Pulmonary artery endothelial cell (primary cell): ENCODE measurements at places on chromosomes 11 and 22. TPM values are rescaled to one million over a fixed set of nuclear protein-coding genes. Genes with fewer than 3 reads are reported as not detected.

The FAM227A gene
- 0.46 and 0.71 TPM in 2 replicates for total RNA-seq

The HBB gene
- total RNA-seq = not detected in 2 replicates

The EXPH5 gene
- under 0.01 and 0.07 TPM in 2 replicates for total RNA-seq

DNA sequence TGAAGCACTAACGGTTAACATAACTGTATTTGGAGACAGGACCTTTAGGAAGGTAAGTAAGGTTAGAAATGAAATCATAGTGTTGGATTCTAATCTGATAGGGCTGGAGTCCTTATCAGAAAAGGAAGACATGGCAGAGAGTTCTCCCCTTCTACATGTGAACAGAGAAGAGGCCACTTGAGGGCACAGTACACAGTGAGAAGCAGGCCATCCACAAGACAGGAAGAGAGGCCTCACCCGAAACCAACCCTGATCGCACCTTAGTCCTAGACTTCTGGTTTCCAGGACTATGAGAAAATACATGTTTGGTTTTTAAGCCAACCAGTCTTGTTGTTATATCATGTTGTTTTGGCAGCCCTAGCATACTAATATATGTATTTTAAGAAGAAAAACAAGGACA is 170.0 kb downstream of the LRRC4C start:
- DNase-seq = no peak

- DNase-seq = no peak
Observed at GRCh38 chr11:92460213-92460612, 235.6 kb downstream of the FAT3 start.

- no peak for DNase-seq
Observed at GRCh38 chr22:39723463-39723862, 152.9 kb downstream of the CACNA1I start.

DNA sequence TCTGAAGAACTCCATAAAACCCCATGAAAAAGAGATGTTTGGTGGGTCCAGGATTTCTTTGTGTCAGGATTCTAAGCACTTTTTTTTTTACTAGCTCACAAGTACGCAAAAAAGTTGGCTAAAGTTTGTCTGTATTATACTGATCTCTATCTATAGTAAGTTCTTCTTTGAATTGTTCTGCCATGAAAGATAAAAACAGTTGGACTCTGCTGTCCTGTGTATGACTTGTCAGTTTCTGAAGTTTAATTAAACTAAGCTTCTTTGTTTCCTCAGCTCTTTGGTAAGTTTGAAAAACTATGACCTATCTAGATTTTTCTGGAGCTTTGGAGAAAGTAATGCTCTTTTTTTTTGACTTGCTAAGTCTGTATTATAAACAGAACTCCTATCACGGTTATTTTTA is 812.2 kb upstream of the LUZP2 start:
- DNase-seq = no peak

DNA sequence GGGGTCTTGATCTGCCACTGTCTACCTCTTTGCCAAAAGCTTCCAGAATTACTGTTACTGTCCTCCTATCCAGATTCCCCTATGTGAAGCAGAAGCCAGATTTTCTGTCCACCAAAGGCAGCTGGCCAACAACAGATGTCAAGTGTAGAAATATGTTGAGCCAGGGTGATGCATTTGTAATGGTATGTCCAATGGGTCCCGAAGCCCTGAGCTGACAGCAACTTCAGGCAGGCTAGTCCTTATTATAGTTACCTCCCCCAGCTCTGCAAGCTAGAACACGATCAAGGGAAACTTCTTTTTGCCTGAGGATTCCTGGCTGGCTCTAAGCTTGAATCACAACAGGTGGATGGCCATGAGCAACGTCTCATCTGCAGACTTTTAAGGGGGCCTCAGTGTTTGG is 10.2 kb downstream of the PAMR1 start:
- no peak for DNase-seq

DNA sequence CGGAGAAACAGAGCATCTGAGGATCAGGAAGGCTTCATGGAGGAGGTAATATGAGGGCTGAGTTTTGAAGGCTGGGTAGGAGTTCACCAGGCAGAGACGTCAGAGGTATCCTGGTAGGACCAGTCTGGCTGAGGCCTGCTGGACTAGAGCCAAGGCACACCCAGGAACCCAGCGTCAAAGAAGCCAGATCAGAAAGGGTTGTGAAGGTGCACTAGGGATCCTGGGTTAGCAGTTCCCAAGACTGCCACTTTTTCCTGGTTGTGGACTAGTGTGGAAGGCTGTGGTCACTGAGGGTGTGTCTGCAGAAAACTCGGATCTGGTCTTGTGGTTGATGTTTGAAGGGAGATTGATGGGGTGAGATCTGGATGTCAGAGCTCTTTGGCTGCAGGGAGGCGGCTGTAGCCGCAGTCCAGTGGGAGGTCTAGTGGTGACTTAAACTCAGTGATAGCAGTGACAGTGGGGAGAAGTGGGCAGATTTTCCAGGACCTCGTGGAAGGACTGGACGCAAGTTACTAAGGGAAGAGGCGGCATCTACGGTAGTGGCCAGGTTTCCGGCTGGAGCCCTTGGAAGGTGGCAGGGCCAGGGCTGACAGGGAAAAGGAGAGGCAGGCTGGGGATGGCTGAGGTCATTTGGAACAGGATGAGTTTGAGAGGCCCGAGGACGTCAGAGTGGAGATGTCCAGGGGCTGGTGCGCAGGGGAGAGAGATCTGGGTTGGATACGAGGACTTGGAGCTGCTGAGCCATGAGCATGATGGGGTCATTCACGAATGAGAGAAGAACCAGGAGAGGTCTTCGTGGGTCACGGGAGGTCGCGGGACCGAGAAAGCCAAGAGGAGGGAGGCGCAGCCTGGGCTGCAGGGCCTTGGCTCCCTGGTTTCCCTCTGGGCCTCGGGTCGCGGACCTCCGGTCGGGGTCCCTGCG is 10.9 kb downstream of the RELA start:
- no peak for DNase-seq
